ENCODE measurements at places on chromosomes 3 and 15.

DNA sequence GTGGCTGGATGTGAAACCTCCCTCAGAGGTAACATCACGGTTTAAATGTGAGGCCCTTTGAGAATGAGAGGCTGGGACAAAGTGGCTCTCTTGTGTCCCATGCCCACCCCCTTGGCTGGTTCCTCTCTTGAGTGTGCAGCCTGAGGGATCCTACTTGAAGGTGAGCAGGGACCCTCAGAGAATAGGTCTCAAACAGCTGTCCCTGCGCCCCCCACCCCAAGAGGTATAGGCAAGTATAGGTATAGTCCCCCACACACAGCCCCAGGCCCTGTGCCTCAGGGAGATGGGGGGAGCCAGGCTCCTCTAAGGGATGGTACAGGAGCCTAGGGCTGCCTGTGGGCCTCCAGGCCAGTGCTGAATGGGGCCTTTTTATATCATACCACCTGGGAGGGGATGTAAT is 61.9 kb downstream of the ISG20 start:
- no peak for DNase-seq

- no peak for DNase-seq
Observed at GRCh38 chr15:62900071-62900802, 142.3 kb upstream of the TPM1 start.

GRCh38 chr3:44825264-44825925 is 36.3 kb upstream of the TMEM42 start:
- DNase-seq: no peak

- no peak for DNase-seq
Observed at GRCh38 chr15:66408675-66409282, 22.1 kb downstream of the MAP2K1 start.

GRCh38 chr15:91989821-91990220 is 136.3 kb downstream of the SLCO3A1 start:
- DNase-seq: no peak

DNA sequence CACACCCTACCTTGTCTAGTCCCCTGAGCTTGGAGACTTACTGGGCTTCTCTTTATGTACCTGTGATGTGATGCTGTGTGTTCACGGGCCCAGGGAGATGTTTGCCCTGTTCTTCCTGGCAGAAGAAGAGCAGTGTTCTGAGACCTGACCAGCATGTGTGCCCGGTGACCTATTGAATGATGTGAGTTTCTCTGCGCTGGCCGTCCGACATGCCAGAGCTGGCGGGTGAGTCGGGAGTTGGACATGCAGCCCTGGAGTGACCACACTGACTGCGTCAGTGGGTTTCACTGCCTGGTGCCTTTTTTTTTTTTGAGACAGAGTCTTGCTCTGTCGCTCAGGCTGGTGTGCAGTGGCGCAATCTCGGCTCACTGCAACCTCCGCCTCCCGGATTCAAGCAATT is 42.3 kb downstream of the CGNL1 start:
- DNase-seq: no peak
